ENCODE measurements at places on chromosomes 3 and 15.

GRCh38 chr15:78308422-78309032, 9.1 kb upstream of the SKIC8 start:
- no peak for DNase-seq

- no peak for DNase-seq
These were observed 840.6 kb downstream of the EPHA3 start for GRCh38 chr3:89948008-89948407.

DNA sequence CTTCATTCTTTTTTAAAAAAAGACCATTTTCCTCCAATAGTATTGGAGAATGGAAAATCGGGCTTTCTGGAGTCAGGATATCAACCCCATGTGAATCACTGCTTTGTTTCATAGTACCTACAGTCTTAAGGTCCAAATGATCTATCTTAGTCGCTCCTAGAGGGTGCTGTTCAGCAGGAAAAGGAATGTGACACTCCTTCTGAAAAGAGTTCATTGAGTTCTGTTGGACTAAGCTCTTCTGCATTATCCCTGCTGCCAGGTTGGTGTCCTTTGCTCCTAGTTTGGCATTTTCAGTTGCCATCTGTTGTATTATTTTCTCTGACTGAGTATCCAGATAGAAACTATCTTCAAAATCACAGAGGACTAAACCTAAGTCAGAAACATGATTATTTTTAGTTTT, 57.2 kb downstream of the POLQ start:
- no peak for DNase-seq

GRCh38 chr3:4522947-4523346, 29.8 kb downstream of the ITPR1 start:
- DNase-seq: no peak

Measured in skeletal muscle cell (primary cell).